Spinal cord (tissue), 10 donors: ENCODE measurements at places on chromosomes 1 and 21. TPM values are rescaled to one million over a fixed set of nuclear protein-coding genes. Genes with fewer than 3 reads are reported as not detected.

ZSWIM5 gene
- polyA plus RNA-seq, result 14.8 TPM

DNA sequence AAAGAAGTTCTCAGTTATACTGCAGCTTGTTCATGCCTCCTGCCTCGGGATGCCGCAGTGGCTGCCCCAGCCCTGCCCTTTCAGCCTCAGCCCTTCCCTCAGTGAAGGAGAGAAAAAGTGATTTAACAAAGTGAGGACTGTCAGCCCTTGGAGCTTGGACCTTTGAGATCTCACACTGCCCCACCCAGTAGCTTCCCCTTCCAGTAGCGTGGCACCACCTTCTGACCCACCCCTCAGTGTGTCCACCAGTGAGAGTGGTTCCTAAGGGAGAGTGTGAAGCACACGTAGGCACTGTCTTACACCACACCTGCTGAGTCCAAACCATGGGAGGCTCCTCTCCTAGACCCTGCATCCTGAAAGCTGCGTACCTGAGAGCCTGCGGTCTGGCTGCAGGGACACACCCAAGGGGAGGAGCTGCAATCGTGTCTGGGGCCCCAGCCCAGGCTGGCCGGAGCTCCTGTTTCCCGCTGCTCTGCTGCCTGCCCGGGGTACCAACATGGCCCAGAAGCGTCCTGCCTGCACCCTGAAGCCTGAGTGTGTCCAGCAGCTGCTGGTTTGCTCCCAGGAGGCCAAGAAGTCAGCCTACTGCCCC, at the start of gene CDA:
TSS of gene CDA (plus strand) at position 464 of the 592 bp plus-strand sequence. CDS start at position 497, 33 bp downstream.
- no peak for DNase-seq

- no peak for DNase-seq
Observed at GRCh38 chr1:204564835-204565234, 48.6 kb downstream of the MDM4 start.

DNA sequence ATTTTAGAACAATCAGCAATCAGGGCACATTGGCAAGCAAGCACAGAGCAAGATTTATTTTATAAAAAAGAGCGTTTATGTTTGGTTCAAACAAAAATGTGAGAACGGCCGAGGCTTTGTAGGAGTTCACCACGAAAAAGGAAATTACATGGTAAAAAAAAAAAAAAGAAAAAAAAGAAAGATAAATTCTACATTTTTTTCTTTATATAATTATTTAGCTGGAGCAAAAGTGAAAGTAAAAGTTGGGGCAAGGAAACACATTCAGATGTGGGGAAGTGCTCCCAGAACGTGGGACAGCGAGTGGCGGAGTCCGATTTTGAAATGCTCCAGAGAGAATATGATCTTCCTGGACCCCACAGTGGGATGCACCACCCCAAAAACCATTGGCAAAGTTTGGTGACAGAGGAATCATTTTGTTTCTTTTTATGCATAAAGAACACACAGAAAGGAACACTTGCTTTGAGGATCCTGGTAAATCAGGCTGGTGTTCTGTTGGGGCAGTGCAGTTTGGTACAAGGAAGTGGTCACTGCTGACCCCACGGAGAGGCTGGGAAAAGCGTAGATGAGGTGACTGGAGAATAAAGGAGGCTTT, 16.3 kb upstream of the ATP5PO start:
- no peak for DNase-seq

DNA sequence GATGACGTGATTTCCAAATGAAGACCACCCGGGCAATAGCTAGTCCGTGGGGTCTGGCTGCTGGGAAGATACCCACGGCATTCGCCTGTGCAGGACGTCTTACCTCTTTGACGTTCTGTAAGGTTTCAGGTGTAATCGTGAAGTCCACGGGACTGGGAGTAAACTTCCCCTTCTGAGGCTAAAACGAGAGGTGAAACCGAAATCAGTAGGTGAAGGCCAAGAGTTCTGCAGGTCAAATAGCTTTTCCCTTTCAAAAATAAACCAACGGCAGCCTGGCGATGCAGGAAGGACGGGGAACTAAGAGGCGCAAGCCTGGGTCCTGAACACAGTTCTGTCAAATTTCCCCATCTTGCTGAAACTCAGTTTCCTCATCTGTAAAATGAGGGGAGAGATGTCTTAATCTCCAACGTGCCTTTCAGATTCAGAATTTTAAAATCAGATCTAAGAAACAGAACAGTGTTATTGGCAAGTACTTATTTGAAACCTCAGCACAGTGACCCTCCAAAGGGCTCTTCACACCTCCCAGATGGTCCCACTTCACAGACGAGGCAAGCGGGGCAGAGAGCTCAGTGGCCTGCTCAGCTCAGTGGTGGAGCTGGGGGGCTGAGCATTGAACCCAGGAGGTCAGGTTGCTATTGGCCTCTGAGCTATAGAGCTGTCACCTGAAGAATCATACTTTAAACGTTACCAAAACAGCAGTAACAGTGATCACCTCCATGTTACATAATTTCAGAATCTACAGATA, 34.7 kb downstream of the VPS26C start:
- no peak for DNase-seq

GRCh38 chr1:82565146-82565545, 764.4 kb downstream of the ADGRL2 start:
- no peak for DNase-seq

DNA sequence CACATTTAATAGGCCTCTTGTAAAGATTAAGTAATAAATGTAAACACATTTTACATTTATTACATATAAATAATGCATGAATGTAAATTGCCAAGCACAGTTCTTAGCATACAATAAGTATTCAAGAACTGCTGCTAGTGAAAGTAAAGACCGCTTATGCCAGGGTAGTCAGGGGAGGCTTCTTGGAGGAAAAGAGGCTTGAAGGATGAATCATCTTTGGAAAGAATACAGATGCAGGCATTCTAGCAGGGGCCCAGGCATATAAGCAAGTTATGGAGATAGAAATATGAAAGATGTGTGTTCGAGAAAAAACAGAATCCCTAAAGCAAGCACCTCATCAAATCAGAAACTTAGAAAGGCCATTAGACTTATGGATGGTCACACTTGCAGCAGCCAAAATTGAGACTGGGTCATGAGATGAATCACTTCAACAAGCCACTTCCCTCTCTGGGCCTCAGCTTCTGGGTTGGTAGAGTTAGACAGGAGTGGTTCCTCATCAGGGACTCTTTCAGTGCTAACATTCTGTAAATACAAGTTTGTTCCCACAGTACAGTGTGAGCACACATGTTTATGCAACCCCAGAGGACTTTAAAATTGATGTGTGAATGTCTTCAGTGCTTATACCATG, 79.8 kb upstream of the ROR1 start:
- no peak for DNase-seq

DNA sequence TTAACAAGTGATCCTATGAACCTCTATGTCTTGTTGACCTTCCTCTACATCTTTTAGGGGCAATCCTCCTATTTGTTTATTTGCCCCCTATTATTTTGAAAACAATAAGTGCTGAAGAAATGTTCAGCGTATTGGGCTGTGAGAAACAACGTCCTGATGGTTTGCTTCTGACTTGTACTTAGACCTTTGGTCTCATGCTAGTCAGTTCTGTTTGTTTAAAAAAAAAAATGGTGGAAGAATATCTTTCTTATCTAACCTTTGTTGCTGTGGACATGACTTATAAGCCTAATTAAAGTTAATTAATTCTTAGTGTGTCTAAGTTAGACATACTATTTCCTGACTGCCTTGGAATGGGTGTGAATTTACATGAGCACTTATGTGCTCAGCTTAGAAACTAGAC, 20.7 kb downstream of the ATP1A1 start:
- DNase-seq, result no peak
